ENCODE measurements at places on chromosomes 11 and 22.
A peak's percentile ranks its signal among the peaks of the same experiment; 100 is the strongest.

DNA sequence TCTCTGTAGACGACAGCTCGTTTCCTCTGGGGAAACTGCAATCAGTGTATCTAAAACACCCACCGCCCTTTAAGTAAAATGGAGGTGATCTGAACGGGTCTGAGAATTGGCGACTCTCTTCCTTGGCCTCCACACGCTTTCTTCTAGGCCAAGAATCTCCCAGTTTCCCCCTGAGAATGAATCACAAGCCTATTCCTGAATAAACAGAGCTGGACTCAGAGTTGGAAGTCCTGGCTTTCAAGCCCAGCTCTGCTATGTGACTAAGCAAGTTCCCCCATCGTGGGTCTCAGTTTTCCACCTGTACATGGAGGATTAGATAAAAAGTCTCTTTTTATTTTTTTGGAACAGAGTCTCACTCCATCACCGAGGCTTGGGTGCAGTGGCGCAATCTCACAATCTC, 200.4 kb downstream of the MN1 start:
- DNase-seq, result no peak

DNA sequence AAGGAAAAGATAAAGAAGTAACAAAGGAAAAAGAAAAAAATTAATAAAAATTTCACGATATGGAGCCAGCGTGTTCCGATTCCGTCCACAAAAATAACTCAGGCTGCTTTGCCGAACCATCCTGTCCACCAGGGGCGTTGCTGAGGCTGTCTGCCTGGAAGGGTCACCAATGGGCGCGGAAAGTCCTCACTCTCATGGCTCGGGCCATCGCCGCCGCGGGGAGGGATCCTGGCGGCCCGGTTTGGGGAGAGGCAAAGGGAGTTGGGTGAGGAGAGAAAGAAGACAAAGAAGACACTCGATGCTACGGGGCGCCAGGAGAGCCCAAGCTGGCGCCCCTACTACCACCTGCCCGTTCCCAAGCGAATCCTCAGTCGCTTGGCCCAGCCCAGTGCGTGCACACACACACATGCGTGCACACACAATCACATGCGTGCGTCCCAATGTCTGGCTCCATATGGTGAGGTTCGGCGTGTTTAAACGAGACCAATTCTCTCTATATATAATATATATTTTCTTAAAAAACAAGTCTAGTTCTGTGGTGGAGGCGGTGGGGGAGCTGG, 5.6 kb upstream of the PYGM start:
- no peak for DNase-seq

DNA sequence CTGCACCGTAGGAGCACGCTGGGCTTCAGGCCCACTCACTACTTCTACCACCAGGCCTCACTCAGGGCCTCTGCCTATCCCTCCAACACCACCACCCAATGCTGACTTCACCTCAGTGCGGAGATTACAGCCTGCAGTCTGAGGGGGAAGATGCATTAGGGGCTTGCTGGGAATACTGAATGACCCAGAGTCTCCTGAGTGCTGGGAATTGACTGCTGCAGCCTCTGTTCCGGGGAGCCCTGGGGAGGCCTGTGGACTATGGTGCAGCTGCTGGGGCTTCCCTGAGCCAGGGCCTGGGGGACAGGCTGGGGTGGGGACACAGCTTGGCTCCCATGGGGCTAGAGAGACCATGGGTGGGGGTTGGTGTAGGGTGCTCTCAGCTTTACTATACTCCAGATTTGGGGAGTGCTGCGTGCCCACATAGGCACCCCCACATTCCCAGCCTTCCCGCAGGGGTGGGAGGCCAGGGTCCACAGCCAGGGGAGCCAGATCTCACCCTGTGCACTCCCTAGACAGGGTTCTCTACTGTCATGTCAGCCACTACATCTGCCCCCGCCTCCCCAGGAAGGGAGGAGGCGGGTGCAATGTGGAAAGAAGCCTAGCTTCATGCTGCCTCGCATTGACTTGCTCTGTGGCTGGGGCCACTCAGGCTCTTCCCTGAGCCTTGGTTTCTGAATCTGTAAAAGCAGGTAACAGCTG, 44.4 kb downstream of the GDPD5 start:
- no peak for DNase-seq

- no peak for DNase-seq
These were observed 53.2 kb downstream of the NAT10 start for GRCh38 chr11:34158661-34159060.

- DNase-seq, result no peak
These were observed 11.0 kb downstream of the PTPRJ start for GRCh38 chr11:47991266-47991830.

DNA sequence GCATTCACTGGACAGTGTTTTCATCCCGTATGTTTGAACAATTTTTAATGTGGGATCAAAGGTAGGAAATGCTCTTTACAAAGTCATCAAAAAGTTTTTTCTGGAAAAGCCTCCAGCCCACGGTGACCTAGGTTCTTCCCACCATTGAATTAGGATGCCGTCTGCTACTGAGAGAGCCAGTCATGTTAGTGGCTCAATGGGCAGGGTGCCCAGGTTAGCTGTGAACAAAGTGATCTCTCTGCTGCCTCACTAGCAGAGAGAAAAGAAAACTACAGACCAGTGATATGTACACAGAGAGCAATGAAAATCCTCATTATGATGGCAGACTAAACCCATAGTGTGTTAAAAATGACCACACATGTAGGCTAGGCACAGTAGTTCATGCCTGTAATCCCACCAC, 32.4 kb downstream of the KCNQ1 start:
- no peak for DNase-seq

DNA sequence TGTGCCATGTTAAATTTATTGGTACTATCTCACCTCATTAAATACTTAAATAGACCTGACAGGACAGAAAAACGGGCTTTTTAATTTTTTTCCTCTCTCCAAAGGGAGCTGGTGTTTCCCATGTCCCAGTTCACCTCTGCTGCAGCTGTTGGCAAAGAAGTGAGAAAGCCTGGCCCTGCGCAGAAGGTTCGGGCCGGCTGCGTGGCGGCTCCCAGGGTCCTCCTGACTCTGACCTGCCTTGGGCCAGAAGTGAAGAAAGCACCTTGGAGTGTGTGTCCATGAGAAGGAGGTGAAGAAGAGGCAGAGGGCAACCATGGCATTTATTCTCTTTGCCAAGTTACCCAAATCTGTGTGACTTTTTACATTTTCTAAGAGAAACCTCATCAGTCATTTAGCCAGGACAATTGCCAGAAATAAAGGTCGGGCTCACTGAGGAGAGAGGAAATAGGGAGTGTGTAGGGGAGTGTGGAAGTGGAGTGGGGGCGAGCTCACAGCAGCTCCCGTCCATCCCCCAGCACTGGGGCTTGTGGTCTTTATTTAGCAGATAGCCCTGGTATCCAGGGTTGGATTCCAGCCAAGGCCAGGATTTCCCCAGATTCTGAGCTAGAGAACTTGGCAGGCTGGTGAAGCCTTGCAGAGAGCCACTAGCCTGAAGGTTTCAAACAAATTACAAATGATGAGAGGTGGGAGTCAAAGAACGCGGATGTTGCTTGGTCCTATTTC, 102.4 kb upstream of the CADM1 start:
- DNase-seq, result no peak

DNA sequence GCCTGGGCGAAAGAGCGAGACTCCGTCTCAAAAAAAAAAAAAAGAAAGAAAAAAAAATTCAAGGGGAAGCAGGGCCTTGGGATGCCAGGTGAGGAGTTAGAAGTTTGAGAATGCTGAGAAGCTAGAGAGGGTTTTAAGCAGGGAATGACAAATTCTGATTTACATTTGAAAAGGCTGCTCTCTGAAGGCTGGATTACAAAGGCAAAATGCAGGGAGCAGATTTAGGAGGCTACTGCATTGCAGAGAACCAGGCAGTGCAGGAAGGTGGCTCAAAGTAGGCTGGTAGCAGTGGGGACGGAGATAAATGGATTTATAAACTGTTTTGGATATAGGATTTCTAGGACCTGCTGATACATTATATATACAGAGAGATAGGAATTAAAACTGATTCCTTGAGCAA, 66.6 kb downstream of the KCNC1 start:
- DNase-seq, result no peak

DNA sequence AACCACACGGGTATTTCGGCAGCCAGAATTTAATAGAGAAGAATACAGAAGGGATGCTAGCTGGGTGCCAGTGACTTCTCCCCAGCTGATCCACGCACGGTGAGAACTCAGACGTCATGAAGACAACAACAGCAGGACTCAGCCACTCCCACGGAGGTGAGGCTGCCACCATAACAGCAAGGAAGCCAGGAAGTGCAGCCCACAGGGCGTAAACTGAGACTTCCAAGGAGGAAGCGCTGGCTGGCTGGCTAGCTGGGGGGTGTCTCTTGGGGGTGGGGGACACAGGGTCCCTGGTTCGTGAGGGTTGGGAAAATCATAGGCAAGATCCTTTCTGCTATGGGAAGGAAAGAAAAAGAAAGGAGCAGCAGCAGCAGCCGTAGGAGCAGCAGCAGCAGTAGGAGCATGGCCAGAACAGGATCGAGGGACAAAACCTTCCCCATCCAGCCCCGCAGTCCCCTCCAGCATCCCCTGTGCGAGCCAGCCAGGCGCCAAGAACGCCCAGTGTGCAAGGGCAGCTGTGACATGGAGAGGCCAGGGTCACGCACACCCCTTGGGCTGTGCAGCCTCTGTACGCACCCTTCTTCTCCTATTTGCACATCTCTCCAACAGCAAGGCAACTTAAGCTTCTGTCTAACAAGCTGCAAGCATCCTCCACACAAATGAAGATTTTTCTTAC, 49.6 kb upstream of the SHANK2 start:
- no peak for DNase-seq

DNA sequence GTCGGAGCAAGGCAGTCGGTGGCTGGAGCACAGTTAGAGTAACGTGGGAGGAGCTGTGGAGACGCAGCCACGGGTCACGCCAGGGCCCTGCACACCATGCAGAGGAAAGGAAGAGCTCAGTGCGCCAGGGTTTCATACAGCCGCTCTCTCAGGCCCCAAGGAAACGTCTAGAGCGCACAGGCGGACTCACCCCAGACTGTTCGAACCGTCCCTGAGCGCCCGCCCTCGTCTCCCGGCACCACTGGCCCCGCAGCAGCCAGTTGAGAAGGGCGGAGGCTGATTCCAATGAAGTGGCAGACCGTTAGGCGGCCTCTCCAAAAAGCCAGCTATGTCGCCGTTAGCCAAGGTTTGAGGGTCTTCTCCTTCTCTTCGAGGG, 483 bp upstream of the HYLS1 start:
- no peak for DNase-seq

- no peak for DNase-seq
These were observed 729.0 kb downstream of the FAM181B start for GRCh38 chr11:82004537-82005213.

- DNase-seq, result no peak
These were observed 349.9 kb upstream of the ANO3 start for GRCh38 chr11:25981998-25982397.

GRCh38 chr11:88326099-88326498, 11.4 kb downstream of the CTSC start:
- no peak for DNase-seq

DNA sequence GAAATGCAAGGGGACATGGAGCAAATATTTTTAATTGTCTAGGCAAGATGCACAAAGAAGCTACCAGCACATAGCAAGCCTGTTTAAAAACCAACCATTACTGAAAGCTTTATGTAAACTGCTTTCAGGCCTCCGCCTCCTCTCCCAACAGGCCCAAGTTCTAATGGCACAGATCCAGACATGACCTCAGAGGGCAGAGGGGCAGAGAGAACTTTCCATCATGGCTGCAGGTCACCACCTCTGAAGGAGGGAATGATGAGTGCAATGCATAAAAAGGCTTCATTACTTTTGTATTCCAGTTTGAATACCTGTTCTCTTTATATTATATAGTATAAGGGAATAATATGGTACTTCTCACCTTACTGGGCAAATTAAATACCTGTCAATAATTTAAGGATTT, 15.2 kb downstream of the DDX17 start:
- DNase-seq, result no peak

DNA sequence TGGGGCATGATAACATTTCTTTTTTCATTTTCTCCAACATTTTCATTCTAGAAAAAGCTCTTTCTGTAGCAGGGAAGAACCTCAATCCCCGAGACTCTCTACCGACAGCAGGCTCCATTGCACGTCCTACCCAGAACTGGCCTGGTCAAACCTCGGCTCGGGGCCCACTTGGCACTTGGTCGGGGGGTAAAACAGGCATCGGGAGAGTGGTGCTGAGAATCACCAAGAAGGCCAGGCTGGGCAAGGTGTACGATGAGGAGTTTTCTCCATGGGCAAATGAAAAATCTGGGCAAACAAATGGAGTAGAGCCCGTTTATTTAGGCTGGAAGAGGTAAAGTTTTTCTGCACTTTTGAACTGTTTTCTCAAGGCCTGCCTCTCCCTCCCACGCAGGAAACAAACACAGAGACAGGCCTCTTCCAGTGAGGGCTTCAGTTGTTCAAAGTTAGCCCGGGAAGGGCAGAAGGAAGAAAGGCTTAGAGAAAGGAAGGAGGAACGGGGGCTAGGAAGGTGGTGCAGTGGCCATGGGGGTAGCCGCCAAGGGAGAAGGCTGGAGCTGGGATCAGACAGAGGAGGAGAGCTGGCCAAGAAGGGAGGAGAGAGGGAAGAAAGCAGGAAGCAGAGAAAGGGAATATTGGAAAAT, 87.6 kb downstream of the ETS1 start:
- no peak for DNase-seq

GRCh38 chr11:46422588-46422987, 31.0 kb upstream of the CHRM4 start:
- no peak for DNase-seq

GRCh38 chr11:32893343-32894148, 935 bp downstream of the QSER1 start:
- DNase-seq, result peak; percentile 27

- DNase-seq, result no peak
These were observed 8.7 kb downstream of the COMMD9 start for GRCh38 chr11:36280531-36280930.

DNA sequence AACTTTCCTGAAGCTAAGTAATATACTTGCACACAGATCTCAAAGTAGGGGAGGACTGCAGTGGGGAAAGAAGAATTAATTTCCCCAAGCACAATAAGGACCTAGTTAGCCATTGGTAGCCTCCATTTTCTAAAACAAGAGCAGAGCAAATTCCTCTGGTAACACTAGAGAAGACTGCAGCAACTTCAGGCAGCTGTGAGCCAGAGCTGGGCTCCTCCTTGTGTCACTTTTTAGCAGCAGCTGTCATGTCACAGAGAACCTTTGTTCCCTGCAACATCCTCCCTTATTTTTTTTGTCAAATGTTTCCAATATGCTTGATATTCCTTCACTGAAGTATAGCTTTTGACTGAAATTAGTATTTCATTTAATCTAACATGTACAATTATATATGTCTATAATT, 54.4 kb downstream of the RRAS2 start:
- DNase-seq, result no peak

- peak; percentile 4 for DNase-seq
These were observed 568 bp downstream of the ALG8 start for GRCh38 chr11:78138694-78139421.

- DNase-seq, result no peak
These were observed 67.8 kb downstream of the CEP164 start for GRCh38 chr11:117395476-117395875.
